ENCODE measurements at places on chromosomes 12 and 14. TPM values are rescaled to one million over a fixed set of nuclear protein-coding genes. Genes with fewer than 3 reads are reported as not detected.

SPIC gene
- not detected for total RNA-seq

ALDH1L2 gene
- total RNA-seq = 3.3 TPM

GRCh38 chr12:69936766-69937165, 111.7 kb downstream of the MYRFL start:
- H3K4me1 ChIP-seq = peaks cover 15% of the 10 kb centered on the region
- no peak overlapping the region for H3K27ac ChIP-seq
- H3K27me3 ChIP-seq = no peaks in the 10 kb centered on the region

- H3K36me3 ChIP-seq = no peaks in the 10 kb centered on the region
- H3K27ac ChIP-seq = no peak within 1 kb of the TSS
- H3K4me1 ChIP-seq = no peaks in the 10 kb centered on the region
- H3K27me3 ChIP-seq = no peaks in the 10 kb centered on the region
These were observed at the start of gene TAS2R20 for GRCh38 chr12:10998204-10998603. TAS2R20 (minus strand) TSS chr12:10998304; CDS start chr12:10997875, 429 bp downstream.

DNA sequence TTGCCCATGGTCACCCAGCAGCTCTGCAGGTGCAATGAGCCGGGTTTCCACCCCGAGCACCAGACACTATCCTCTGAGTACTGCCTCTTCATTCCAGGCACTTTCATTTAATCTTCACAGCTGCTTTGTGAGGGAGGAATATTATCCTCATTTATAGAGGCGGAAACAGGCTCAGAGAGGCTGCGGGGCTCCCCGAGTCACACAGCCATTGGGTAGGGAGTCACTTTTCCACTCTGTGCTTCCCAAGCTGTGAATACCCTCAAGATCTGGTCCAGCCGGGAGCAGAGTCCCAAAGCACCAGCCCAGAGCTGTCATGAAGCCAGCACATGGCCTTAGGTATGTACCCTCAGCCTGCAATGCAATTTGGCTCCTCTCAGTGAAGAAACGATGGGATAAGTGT, 51.7 kb upstream of the RIN3 start:
- no peak overlapping the region for H3K27ac ChIP-seq
- no peak overlapping the region for H3K4me3 ChIP-seq
- no peaks in the 10 kb centered on the region for H3K36me3 ChIP-seq
- DNase-seq = no peak

GXYLT1 gene
- total RNA-seq = 9.9 TPM

All from suprapubic skin (tissue), 4 donors.